ENCODE measurements at places on chromosomes 7 and 10.

- no peak for DNase-seq
Observed at GRCh38 chr10:72250666-72251065, 23.1 kb upstream of the DDIT4 start.

- no peak for DNase-seq
Observed at GRCh38 chr10:44009891-44010632, 361.4 kb upstream of the ZNF32 start.

- DNase-seq: no peak
Observed at GRCh38 chr7:25985196-25985595, 166.8 kb upstream of the NFE2L3 start.

DNA sequence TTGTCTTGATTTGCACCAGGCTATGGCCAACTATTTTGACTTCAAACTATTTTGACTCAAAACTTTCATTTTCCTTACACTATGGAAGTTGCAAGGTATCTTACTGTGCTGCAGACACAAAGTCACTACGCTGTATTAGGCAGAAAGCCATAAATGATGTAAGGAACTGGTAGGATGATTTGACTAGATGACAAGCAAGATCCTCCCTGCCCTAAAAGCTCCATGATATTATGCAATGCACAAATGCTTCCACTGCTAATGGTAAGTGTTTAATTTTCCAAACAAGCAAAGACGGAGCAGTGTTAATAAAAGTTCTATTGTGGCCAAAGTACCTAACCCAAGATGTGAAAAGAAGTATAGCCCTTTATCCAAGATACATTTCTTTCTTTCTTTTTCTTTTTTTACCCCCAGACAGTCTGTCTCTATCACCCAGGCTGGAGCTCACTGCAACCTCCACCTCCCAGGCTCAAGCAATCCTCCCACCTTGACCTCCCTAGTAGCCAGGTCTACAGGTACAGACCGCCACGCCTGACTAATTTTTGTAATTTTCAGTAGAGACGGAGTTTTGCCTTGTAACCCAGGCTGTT is 98.2 kb downstream of the ANK3 start:
- no peak for DNase-seq

- DNase-seq: no peak
Observed at GRCh38 chr10:103757531-103758293, 97.7 kb downstream of the SH3PXD2A start.

- DNase-seq: no peak
Observed at GRCh38 chr10:63421591-63421990, 44.2 kb downstream of the JMJD1C start.

All from stimulated activated CD8-positive, alpha-beta memory T cell treated with anti-CD3 and anti-CD28 coated beads, Interleukin-7, amount 100 ng/mL, for 24 hours (primary cell).